ENCODE measurements at places on chromosomes 7 and 10.

DNA sequence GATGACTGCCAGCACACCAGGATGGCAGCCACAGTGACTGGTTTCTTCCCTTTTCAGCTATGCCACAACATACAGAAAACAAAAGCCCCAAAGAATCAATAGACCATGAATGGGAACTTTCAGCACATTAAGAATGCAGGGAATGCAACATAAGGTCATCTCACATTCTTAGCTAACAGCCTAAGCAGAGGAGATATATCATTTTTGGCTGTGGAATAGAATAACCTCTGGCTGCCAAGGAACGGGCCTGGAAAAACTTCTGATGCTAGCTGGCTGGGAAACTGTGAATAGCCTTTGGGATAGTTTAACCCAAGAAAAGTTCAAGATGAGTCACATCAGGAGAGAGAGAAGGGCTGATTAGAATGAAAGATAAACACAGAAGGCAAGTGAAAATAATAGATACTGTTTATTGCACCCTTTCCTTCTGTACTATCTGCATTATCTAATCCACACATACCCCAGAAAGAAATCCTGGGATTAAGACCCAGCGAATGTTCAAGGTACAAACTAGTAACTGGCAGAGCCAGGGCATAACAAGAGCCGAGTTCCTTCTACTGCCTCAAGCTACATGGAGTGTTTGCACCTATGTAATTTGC lies 169.2 kb downstream of the SEMA3A start:
- DNase-seq, result no peak

DNA sequence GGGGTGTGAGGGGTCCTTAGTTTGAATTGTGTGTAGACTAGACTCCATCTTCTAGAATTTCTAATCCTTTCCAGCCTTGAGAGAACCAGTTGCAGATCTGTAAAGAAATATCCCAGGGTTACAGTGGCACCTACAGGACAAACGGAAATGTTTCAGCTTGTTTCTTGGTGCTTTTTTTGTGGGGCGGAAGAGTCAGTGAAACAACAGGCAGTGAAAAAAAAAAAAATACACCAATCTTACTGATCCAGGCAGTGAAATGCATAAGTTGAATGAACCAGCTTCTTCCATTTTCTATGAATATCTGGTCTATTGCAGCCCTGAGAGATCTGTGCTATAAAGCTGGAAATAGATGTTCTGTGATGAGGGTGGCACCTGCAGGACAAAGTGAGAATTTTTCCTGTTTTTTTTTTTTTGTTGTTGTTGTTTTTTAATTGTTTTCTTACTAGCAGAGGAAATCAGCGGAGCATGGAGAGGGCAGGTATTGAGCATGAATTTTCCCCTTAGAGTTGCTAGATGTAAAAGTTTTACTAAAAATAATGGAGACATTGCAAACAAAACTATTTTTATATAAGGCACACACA lies 81.9 kb upstream of the DYNC1I1 start:
- DNase-seq, result no peak

- no peak for DNase-seq
Observed at GRCh38 chr10:69639291-69640195, 9.5 kb downstream of the FAM241B start.

DNA sequence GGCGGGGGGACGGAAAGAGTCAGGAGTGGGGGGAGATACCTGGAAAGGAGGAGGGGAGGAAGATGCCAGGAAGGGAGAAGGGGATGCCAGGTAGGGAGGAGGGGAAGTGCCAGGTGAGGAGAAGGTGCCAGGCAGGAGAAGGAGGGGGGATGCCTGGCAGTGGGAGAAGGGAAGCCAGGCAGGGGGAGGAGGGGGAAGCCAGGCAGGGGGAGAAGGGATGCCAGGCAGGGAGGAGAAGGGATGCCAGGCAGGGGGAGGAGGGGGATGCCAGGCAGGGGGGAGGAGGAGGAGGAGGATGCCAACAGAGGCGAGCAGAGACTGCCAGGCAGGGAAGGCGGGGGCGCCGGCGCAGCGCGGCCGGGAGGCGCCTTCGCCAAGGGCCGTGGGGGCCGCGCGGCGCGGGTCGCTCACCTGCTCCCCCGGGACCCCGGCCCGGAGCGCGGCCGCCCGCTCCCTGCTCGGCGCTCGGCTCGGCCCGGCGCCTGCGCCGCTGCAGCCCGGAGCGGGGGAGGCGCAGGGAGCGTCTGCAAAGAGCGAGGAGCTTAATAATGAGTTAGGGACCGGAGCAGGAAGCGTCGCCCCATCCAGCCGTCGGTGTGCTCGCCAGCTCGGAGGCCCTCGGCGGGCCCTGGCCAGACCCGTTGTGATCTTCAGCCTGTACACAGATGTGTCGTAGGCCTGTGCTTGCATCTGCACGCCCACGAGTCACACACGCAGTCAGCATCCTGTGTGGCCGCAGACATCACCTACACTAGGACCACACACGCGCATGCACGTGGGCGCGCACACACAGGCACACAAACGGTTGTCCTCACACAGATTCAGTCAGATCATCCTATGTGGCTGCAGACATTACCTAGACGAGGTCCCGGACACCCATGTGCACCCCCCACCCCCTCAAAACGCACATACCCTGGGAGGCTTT lies 28.4 kb upstream of the SMARCD3 start:
- no peak for DNase-seq

GRCh38 chr10:30415593-30415992 lies 18.4 kb upstream of the MAP3K8 start:
- DNase-seq, result no peak

DNA sequence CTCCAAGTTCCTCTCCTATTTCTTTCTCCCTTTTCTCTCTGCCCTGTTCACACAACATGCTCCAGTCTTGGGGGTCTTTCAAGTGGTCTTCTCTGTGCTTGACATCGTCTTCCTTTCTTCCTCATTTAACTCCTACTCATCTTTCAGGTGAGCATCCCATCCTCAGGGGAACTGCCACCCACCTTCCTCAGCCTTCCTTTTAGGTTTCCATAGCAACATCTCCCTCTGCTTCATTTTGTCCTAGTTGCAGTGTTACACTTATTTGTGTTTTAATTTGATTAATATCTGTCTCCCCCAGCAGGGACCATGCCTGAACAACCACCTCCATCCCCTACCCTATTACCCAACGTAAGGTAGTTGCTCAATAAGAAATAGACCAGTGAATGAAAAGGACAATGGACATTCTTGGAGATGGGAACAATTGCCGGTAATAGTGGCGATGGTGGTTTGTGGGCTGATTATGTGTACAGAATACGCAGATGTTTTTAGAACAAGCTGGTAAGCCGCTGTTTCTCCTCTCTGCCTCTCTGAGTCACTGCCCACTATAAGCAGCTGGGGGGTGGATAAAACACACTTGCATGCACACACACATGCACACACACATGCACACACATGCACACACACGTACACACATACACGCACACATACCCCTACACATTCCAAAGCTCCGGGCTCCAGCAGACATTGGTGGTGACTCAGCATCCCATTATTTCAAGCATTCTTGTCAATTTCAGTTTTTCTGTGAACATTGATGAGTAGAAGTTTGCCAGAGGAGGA lies 251.6 kb downstream of the GATA3 start:
- no peak for DNase-seq

GRCh38 chr10:88090568-88091214 lies 227.3 kb downstream of the PTEN start:
- DNase-seq, result no peak
